ENCODE measurements at places on chromosomes 6 and 20. TPM values are rescaled to one million over a fixed set of nuclear protein-coding genes. Genes with fewer than 3 reads are reported as not detected.

MEI4 gene
- total RNA-seq: not detected

C20orf141 gene
- total RNA-seq: not detected

TMEM217 gene
- not detected for total RNA-seq

RTEL1 gene
- total RNA-seq: 24.3 TPM

DOP1A gene
- total RNA-seq: 6.2 TPM

IL17A gene
- not detected for total RNA-seq

TUBB1 gene
- total RNA-seq: 0.04 TPM

LGSN gene
- total RNA-seq: not detected

BIRC7 gene
- total RNA-seq: 0.08 TPM

TRIM27 gene
- total RNA-seq: 56.4 TPM

BPIFB4 gene
- not detected for total RNA-seq

HLA-G gene
- total RNA-seq: not detected

HLA-DRB1 gene
- total RNA-seq: 68.2 TPM

LTA gene
- not detected for total RNA-seq

SLC4A11 gene
- total RNA-seq: 1.5 TPM

PNPLA1 gene
- total RNA-seq: not detected

PGBD1 gene
- 3.2 TPM for total RNA-seq

GJA10 gene
- not detected for total RNA-seq

IMPG1 gene
- total RNA-seq: not detected

KATNA1 gene
- 21.9 TPM for total RNA-seq

MYL9 gene
- total RNA-seq: 3.2 TPM

TFAP2D gene
- not detected for total RNA-seq

SLC17A1 gene
- not detected for total RNA-seq

HCRTR2 gene
- total RNA-seq: not detected

SALL4 gene
- 1.8 TPM for total RNA-seq

NRM gene
- 5.7 TPM for total RNA-seq

SEMG1 gene
- not detected for total RNA-seq

WFDC2 gene
- 1.1 TPM for total RNA-seq

IL17F gene
- total RNA-seq: not detected

TRIM26 gene
- total RNA-seq: 24.6 TPM

ULBP1 gene
- not detected for total RNA-seq

RIPPLY2 gene
- not detected for total RNA-seq

SRMS gene
- total RNA-seq: not detected

DSP gene
- 7.9 TPM for total RNA-seq

TRERF1 gene
- total RNA-seq: 2.0 TPM

ARFGEF3 gene
- total RNA-seq: 1.3 TPM

RSPH3 gene
- 5.9 TPM for total RNA-seq

ZSCAN23 gene
- total RNA-seq: not detected

TBX18 gene
- total RNA-seq: 11.8 TPM

ELOVL2 gene
- total RNA-seq: 0.24 TPM

RAD21L1 gene
- total RNA-seq: not detected

TAAR1 gene
- total RNA-seq: not detected

GRIK2 gene
- total RNA-seq: 9.0 TPM

ENPP3 gene
- total RNA-seq: 0.26 TPM

OSBPL2 gene
- total RNA-seq: 18.7 TPM

TBC1D7 gene
- 10.9 TPM for total RNA-seq

SLC12A5 gene
- not detected for total RNA-seq

DZANK1 gene
- 1.3 TPM for total RNA-seq

SEL1L2 gene
- not detected for total RNA-seq

ACTL10 gene
- total RNA-seq: 9.6 TPM

MYCT1 gene
- total RNA-seq: not detected

PHACTR1 gene
- total RNA-seq: 0.23 TPM

Measured in A375 (cell line).